ENCODE measurements at places on chromosomes 12 and 14.

DNA sequence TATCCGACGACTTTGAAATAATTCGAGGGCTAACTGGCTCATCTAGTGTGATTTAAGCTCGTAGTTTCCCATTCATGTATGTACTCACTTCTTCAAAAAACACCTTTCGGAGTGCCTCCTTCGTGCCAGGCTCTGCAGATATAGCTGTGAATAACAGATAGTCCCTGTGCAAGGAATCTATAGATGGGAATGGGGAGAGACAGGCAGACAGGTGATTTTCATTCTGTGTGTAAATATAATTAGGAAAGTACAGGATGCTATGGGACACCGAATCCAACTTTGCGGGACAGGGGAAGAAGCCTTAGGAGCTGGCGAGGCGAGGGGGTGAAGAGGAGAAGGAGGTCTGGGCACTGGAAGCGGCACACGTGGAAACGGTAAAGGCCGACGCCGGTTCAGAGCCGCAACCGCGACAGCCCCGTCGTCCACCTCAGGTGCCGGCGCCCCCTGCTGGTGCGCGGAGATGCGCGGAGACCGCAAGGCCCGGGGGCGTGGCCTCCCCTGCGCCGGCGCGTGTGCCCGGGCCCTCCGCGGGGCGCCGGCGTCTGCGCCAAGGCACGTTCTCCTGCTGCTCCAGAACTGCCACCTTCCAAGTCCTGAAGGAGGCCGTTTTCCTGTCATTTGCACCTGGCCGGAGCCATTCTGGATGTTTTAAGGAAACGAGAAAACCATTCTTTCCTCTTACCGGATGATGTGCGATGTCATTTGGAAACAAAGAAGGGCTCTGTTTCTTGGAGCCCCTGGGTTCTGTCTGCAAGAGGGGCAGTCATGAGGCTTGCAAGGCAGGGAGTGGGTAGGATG is 18.0 kb upstream of the CACNA1C start:
- peak; percentile 93 for DNase-seq

GRCh38 chr12:83046019-83046418 is 359.3 kb downstream of the TMTC2 start:
- DNase-seq = no peak

- no peak for DNase-seq
These were observed 18.1 kb downstream of the MEG3 start for GRCh38 chr14:100844082-100844408.

DNA sequence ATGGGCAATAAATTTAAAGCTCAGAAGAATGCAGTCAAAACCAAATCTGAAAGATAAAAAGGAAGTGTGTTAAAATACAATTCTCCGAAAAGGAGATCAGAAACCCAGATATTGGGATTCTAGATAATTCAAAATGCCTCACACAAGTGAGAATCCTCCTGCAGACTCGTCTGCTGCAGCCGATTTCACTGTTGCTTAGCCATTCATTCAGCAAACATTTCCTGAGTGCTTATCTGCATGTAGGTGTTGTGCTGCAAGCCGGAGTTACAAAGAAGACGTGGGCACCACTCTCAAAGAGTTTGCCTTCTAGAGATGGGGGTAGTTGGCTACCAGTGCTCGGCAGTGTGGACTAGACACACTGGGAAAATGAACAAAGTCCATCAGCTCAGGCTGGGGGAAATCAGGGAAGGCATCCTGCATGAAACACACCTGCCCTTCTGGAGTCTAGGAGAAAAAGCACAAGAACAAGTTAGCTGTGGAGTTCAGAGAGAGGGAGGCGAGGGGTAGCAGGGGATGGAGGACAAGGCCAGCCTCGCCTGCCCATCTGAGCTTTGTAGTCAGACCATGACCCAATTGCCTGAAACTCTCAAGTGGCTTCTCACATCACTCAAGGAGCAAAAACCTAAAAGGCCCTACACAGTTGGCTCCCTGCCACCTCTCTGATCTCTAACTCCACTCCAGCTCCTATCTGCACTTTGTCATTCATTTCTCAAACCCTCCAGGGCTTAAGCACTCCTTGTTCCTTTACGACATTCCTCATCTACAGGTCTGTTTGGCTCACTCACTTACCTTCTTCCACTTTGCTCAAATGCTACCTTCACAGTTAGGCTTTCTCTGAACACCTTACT is 310.0 kb upstream of the DDHD1 start:
- no peak for DNase-seq

DNA sequence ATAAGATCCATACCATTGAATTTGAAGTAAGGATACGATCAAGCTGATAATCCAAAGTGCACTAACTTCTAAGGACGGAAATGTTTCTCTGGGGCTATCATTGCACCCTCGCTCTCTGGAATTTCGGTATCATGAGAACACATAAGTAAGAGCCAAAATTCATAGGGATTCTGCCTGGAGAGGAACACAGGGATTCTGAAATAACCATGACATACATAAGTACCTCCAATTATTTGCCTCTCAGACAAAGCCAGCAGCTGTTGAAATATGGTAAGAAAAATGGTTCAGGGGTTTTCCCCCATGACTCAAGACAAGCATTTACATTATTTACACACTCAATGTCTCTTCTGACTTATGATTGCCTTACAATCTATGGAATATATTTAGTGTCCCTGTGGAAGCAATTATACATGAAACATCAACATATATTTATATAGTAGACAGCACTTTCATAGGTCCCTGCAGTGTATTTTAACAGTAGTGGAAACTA is 1123.6 kb upstream of the SEL1L start:
- DNase-seq = no peak

DNA sequence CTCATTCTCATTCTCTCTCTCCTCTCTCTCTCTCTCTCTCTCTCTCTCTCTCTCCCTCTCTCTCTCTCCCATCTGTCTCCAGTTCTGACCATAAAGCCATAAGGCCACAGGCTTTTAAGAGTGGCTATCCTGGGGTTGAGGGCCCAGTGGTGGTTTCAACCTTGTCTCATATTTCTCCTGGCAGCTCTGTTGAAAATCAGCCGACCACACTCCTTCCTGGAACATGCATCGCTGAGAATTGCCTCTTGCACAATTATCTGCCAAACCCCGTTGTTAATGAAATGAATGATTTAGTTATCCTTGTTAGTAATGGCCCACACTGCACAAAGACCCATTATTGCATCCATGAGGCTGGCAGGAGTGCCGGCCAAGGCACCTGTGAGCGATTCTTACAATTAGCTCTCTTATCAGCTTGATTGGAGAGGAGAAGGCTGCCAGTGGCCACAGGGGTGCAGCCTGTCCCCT is 30.4 kb upstream of the KCNA5 start:
- DNase-seq = no peak

DNA sequence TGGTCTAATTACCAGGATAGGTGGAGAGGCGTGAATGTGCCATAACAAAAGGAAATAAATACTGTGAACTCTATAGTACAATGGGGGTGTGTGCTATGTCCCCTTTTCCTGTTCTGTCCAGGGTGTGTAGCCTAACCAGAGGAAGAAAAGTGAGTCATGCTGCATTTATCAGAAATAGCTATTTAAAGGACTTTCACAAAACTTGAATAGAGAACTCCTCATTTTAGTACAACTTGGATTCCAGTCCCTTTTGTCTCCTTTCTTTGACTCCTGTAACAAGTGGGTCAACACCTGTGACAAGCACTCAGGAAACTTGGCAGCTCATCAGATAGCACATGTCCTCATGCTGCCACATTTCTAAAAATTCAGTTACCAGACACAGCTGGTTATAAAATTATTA is 123.4 kb downstream of the CCDC91 start:
- DNase-seq = no peak

DNA sequence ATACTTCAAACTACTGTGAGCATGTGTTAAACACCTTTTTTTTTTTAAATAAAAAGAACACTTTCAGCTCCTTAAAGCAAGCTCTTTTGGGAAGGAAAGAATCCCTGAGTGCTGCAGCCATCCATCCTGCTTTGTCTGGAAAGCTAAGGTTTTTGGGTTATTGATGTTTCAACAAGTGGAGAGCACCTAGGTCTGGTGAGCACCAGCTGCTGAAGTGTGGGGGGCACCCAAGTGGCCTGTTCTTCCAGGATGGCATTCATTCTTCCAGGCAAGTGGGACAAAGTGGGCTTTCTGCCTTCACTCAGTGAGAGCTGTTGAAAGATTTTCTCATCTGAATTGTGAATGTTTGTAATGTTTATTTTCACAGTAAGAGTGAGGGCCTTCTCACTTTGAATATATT is 49.9 kb downstream of the BORCS5 start:
- DNase-seq = no peak

GRCh38 chr12:89862511-89863445 is 154.1 kb upstream of the ATP2B1 start:
- DNase-seq = peak; percentile 58

DNA sequence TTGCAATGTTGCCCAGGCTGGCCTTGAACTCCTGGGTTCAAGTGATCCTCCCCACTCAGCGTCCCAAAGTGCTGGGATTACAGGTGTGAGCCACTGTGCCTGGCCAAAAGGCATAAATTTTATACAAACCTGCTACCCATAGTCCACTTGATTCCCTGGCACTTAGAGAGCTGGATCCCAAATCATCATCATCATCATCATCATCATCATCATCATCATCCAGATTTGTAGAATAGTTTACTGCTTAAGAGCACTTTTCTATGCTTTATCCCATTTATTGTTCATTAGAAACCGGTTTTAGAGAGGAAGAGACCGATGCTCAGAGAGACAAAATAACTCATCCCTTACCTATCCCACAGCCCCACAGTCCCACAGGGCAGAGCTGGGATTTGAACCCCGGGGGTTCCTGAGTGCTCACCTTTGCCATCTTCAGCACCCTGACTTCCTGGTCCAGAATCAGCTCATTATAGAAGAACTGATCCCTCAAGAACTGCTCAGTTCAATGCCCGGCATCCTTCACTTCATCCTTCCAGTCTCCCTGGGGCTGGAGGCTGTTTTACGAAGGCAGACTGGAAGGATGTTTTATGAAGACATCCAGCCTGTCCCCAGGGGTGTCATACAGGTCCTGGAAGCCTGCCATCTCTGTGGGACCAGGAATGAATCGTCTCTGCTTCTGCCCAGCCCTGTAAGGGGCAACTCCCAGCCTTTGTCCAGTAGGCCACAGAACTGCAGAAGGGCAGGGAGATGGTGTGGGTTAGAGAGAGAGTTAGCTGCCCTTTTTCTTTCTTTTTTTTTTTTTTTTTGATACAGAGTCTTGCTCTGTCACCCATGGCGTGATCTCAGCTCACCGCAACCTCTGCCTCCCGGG is 20.2 kb upstream of the OASL start:
- no peak for DNase-seq

GRCh38 chr14:70893062-70893845 is 14.0 kb upstream of the PCNX1 start:
- no peak for DNase-seq

GRCh38 chr14:100475268-100475667 is 111.9 kb downstream of the BEGAIN start:
- no peak for DNase-seq

GRCh38 chr12:93568091-93568490 is 4.4 kb upstream of the SOCS2 start:
- DNase-seq = no peak

DNA sequence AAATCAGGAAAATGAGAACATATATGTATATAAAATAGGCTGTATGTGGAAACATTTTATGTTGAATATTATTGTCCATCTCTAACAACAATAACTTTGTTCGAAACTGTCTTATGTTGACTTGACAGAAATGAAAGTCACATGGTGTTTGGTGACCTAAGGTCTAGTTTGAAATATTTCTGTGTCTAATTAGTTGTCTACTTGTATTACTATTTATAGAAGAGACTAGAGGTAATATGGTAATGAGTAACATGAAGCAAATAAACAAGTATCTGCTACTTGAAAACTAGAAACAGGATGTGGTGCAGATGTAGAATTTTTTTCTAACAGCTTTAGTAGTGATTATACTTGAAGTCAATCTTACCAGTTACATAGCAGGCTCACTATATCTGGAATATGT is 3.9 kb downstream of the GPHN start:
- no peak for DNase-seq

DNA sequence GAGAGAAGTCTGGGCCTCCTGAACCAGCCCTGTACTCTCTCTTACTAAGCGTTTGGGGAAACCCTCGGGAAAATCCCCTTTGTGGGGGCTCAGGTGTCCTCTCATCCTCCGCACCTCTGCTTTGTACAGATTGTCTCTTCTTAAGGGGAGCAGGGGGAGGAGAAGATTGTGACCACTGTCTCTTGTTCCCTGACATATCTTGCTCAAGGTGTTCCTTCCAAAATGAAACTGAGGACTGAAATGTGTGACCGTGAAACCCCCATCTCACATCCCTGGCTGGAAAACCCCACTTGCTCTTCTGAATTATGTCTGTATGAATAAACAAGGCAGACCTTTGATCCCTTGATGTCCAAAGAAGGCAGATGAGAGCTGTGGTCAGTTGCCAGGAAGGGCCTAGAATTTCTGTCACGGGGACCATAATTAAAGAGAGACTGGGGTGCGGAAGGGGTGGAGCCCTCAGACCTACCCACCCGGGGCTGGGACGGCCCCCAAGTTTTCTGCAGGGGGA is 369.8 kb downstream of the AACS start:
- DNase-seq = no peak

GRCh38 chr12:31807773-31808097 is 78.9 kb upstream of the AMN1 start:
- no peak for DNase-seq

- no peak for DNase-seq
These were observed 6.0 kb downstream of the INSM2 start for GRCh38 chr14:35539969-35540368.

DNA sequence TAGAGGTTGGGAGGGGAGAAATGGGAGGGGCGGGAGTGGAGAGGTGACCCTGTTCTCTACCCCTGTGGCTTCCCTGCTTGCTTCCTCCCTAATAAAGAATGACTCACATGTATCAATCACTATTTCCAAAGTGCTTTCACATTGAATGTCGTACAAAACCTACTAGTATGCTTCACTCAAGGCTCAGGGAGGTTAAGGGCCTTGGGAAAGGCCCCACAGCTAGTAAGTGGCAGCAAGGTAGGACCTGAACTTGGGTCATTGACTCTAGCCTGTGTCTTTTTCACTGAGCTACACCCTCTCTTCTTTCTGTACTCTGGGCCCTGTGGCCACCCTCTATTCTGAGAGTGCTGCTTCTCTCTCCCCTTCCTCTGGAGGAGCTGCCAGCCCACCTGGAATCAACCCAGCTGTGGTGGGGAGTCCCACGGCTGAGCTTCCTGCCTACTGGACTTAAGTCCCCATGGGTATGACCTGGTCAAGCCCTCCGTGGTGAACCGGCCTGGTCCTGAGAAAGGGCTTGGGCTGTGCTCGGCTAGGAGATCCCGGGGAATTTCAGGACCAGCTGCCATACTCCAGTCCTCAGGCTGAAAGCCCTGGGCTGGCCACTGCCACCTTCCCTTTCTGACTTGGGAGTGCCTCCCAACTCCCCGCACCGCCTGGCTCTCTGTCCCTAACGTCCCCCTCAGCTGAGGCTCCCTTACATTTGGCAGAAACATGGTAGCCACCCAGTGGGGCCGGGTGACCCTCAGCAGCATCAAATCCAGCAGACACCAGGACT is 13.0 kb downstream of the SLC48A1 start:
- no peak for DNase-seq

DNA sequence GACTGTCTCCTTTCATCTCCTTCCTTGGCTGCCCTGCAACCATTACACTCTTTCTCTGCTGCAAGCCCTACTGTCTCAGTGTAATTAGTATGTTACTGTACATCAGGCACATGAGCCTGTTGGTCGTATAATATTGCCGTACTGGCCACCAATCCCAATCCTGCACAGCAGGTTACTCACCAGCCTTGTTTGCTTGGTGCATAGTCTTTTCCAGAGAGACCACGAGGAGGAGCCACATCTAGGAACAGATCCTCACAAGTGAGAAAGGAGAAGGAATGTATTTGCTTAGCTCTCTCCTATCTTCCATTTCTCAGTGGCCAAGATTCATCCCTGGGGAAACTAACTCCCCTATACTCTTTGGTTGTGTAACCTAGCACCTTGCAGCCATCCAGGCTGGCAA is 33.0 kb upstream of the BICDL1 start:
- no peak for DNase-seq
